Activated CD4-positive, alpha-beta memory T cell treated with anti-CD3 and anti-CD28 coated beads for 36 hours (primary cell): ENCODE measurements at places on chromosomes 3 and 15. TPM values are rescaled to one million over a fixed set of nuclear protein-coding genes. Genes with fewer than 3 reads are reported as not detected.

The CLDN16 gene
- total RNA-seq: not detected

The PAQR5 gene
- 0.10 TPM for total RNA-seq

The C3orf22 gene
- total RNA-seq: not detected

The TMEM108 gene
- not detected for total RNA-seq

The RAD51 gene
- 67.1 TPM for total RNA-seq

The MGA gene
- total RNA-seq: 31.4 TPM

The ANKUB1 gene
- not detected for total RNA-seq

- peak; percentile 48 for DNase-seq
Observed at GRCh38 chr15:20340931-20341661, 200.5 kb downstream of the GOLGA6L6 start.

DNA sequence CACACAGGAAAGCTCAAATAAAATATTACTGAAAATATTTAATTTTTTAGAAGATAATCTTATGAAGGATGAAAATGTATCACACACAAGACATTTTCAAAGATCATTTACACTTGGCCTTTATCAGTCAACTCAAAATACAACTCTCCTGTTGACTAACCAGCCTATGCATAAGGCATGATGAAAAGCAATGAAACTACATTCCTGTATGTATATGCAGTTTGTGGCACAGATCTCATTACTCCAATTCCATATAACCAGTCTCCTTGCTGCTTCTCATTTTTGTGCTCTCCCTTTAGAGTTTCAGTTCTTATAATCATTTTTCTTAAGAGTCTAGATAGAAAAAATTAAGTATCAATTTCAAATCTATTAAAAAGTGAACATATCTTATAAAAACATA lies 25.8 kb downstream of the AQR start:
- DNase-seq: no peak

- DNase-seq: no peak
Observed at GRCh38 chr3:58098531-58098930, 90.3 kb downstream of the FLNB start.

- DNase-seq: no peak
Observed at GRCh38 chr3:136142592-136142991, 53.5 kb downstream of the MSL2 start.

- no peak for DNase-seq
Observed at GRCh38 chr3:131772269-131773026, 262.4 kb downstream of the CPNE4 start.

- DNase-seq: peak; percentile 50
Observed at GRCh38 chr3:29153811-29154210, 127.1 kb upstream of the RBMS3 start.

- no peak for DNase-seq
Observed at GRCh38 chr3:178483704-178484103, 52.5 kb upstream of the KCNMB2 start.

GRCh38 chr3:26624209-26624765 lies 1.7 kb downstream of the LRRC3B start:
- no peak for DNase-seq
